ENCODE measurements at places on chromosomes 3 and 15. TPM values are rescaled to one million over a fixed set of nuclear protein-coding genes. Genes with fewer than 3 reads are reported as not detected.

- H3K36me3 ChIP-seq: peaks cover 30% of the 10 kb centered on the region
- H3K27me3 ChIP-seq: no peaks in the 10 kb centered on the region
- no peaks in the 10 kb centered on the region for H3K4me1 ChIP-seq
- no peak overlapping the region for H3K27ac ChIP-seq
- H3K4me3 ChIP-seq: no peak overlapping the region
Observed at GRCh38 chr3:111923095-111923771, 55.6 kb upstream of the ABHD10 start.

GRCh38 chr3:175005193-175005592 lies 146.1 kb downstream of the NAALADL2 start:
- H3K27ac ChIP-seq: no peak overlapping the region
- no peaks in the 10 kb centered on the region for H3K4me1 ChIP-seq
- no peak for DNase-seq
- H3K36me3 ChIP-seq: no peaks in the 10 kb centered on the region
- H3K27me3 ChIP-seq: no peaks in the 10 kb centered on the region
- H3K4me3 ChIP-seq: no peak overlapping the region

GRCh38 chr3:41164777-41165176 lies 34.5 kb upstream of the CTNNB1 start:
- H3K4me1 ChIP-seq: no peaks in the 10 kb centered on the region
- no peak overlapping the region for H3K4me3 ChIP-seq
- H3K36me3 ChIP-seq: no peaks in the 10 kb centered on the region
- H3K27me3 ChIP-seq: no peaks in the 10 kb centered on the region
- H3K27ac ChIP-seq: no peak overlapping the region

DNA sequence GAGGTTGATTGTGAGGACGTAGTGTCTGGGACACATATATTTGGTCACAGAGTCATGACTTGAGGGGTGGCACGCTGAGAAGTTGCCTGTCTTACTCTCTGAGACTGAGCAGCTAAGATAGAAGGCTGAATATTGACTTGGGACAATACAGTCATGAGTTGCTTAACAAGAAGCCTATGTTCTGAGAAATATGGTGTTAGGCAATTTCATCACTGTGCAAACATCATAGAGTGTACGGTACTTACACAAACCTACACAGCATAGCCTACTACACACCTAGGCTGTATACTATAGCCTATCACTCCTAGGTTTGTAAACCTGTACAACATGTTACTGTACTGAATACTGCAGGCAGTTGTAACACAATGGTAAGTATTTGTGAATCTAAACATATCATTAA lies 30.3 kb upstream of the SPESP1 start:
- H3K4me3 ChIP-seq: no peak overlapping the region
- DNase-seq: no peak
- no peaks in the 10 kb centered on the region for H3K27me3 ChIP-seq

Gene EFCAB12
- total RNA-seq: not detected
